ENCODE measurements at places on chromosomes 3 and 15. TPM values are rescaled to one million over a fixed set of nuclear protein-coding genes. Genes with fewer than 3 reads are reported as not detected.

GRCh38 chr3:73661265-73661664, 36.5 kb upstream of the PDZRN3 start:
- DNase-seq = no peak

DNA sequence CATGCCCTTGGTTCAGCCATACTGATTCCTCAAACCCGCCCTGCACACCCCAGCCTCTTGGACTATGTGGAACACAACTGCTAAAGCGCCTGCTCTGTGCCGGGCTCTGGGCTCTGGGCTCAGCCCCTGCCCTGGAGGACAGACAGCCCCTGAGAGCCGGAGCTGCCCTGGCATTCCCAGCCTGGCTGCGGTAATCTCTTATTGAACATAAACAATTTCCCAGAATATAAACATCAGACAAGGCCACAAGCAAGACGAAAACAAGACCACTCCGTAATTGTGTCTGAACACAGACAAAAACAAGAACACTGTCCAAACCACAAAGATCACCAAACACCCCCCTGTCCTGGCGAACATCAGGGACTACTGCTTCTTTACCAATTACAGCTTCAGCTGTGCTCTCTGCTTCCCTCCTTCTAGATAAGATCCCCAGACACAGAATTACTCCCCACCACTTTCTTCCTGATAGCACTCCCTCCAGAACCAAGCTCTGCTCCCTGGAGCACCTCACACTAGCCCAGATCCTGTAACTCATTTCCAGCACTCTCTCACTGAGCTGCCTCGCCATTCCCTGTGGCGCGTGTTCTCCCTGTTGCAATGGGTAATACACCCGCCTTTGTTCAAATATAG, 57.1 kb upstream of the TLE3 start:
- DNase-seq = peak; percentile 66

Gene KIAA1143
- total RNA-seq = 25.8 TPM

- peak; percentile 8 for DNase-seq
These were observed 25.2 kb downstream of the PLXNB1 start for GRCh38 chr3:48404440-48405342.

DNA sequence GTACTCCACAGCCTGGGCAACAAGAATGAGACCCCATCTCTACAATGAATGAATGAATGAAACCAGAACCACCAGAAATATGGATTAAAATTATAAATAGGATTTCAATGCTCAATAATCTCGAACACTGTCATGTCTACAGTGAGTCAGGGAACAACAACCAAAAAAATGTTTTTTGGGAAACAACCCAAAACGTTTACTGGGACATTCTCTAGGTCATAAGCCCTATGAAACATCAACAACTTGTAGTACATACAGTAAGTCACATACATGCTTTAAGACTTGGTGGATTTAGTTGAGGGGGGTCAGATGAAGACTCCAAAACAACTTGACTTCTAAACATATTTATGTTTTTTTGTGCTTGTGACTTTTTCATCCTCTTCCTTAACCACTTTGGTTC, 511.2 kb downstream of the FOXP1 start:
- no peak for DNase-seq

DNA sequence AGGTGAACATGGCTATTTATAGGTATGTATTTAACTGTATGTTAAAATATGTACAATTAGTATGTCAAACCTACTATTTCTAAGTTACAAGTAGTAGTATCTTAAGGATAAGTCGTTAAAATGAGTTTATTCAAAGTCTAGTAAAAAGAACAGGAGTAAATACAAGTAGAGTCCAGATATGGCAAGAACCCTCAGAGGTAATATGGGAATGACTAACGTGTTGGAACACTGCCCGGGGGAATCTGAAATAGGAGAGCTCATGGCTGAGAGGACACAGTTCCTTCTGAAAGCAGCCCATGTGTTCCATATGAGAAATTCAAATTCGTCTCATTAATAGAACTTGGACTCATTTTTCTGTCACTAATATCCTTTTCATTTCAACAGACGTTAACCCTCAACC, 158.8 kb downstream of the CLSTN2 start:
- peak; percentile 67 for DNase-seq

- no peak for DNase-seq
These were observed 108.3 kb downstream of the VGLL4 start for GRCh38 chr3:11535243-11535960.

DNA sequence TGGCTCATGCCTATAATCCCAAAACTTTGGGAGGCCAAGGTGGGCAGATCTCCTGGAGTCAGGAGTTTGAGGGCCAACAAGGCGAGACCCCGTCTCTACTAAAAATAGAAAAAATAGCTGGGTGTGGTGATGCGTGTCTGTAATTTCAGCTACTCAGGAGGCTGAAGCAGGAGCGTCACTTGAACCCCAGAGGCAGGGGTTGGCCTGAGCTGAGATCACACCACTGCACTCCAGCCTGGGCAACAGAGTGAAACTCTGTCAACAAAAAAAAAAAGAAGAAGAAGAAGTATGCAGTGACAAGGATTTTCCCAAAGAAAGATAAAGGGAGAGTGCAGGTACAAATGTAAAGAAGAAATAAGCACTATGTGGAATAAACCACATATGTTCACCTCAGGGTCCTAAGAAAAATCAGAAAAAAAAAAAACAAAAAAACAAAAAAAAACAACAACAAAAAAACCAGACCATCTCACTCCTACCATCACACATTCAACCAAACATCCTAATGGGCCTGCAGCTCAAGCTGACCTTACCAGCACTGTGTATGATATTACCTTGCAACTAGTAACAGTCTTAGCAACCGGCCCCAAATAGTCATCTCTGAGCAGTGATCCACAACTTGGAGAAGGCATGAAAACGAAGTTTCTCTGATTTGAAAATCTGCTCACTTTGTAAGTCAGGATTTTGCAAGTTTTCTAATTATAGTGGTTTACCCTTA, 296.7 kb upstream of the PROK2 start:
- no peak for DNase-seq

Gene GLDN
- total RNA-seq = 20.7 TPM

Gene IQCF5
- not detected for total RNA-seq

- no peak for DNase-seq
These were observed 5.4 kb downstream of the TYRO3 start for GRCh38 chr15:41564286-41564959.

Gene UBA7
- total RNA-seq = 122 TPM

- no peak for DNase-seq
These were observed 15.1 kb upstream of the ZBTB47 start for GRCh38 chr3:42638339-42638842.
